ENCODE measurements at places on chromosomes 6 and 20. TPM values are rescaled to one million over a fixed set of nuclear protein-coding genes. Genes with fewer than 3 reads are reported as not detected.

DNA sequence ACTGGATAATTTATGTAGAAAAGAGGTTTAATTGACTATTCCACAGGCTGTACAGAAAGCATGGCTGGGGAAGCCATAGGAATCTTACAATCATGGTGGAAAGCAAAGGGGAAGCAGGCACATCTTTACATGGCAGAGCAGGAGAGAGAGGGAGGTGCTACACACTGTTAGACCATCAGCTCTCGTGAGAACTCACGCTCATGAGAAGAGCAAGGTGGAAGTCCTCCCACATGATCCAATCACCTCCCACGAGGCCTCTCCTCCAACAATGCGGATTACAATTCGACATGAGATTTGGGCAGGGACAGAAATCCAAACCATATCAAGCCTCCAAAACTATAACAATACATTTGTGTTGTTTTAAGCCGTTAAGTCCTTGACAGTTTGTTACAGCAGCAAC is 257.1 kb upstream of the KCNG1 start:
- DNase-seq, result no peak

DNA sequence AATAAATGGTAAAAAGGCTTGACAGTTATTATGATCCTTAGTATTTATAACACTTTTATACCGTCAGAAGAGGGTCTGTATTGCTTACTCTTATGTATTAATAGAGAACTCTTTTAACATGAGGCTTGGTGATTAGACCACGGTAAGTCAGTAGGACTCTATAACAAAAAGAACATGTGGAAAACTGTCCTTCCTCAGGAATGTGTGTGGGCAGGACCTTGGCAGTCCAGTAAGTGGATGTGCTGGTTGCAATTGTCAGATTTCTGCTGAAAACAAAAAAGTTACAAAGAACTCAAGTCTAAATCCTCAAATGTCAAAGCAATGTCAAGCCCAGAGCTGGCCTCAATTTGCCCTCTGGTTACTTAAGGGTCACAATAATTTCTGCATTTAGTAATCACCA is 81.1 kb downstream of the PLCG1 start:
- DNase-seq, result no peak

- DNase-seq, result no peak
Observed at GRCh38 chr6:25463441-25463840, 184.3 kb downstream of the CARMIL1 start.

- DNase-seq, result no peak
Observed at GRCh38 chr6:21331235-21331634, 262.3 kb upstream of the SOX4 start.

- no peak for DNase-seq
Observed at GRCh38 chr6:129099696-129100095, 216.8 kb downstream of the LAMA2 start.

DNA sequence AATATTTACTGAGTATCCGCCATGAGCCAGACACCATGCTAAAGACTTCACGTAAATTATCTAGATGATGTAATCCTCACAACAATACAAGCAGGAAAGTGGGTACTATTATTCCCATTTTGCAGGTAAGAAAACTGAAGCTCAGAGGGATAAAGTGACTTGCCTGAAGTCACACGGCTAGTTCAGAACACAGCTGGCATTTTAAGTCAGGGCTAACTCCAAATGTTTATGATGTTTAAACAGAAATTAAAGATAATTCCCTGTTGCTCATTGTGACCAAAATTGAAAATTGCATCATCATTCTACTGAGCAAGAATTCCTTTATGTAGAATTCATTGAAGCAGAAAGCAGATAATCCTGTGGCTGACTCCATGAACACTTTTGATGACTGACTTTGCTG is 71.3 kb upstream of the STXBP5 start:
- DNase-seq, result no peak

- DNase-seq, result peak; percentile 55
Observed at GRCh38 chr6:23608931-23609435, 517.0 kb upstream of the NRSN1 start.

GRCh38 chr6:140237251-140237650 is 862.8 kb upstream of the CITED2 start:
- DNase-seq, result no peak

- no peak for DNase-seq
Observed at GRCh38 chr6:170165471-170166117, 125.3 kb downstream of the DLL1 start.

GRCh38 chr20:58571693-58572427 is 56.7 kb upstream of the APCDD1L start:
- no peak for DNase-seq

GRCh38 chr6:12250383-12250770 is 39.8 kb upstream of the EDN1 start:
- no peak for DNase-seq

GRCh38 chr6:44660561-44661220 is 273.2 kb downstream of the CDC5L start:
- DNase-seq, result no peak

DNA sequence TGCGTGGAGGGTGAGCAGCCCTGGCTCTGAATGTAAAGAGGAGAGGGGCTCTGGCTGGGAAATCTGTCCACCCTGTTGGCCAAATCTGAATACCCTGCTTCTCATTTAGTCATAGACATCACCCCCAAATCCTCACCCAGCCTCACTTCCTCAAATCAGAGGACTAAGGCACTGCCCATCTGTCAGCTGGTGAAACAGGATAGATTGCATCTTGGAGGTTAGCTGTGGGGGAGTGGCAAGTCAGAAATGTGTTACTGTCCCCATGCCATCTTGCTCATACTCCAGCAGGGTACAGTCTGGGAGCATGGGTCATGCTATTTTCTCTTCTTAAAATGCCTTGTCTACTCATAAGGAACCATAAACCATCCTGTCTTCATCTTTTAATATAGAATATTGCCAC is 9.5 kb upstream of the DTNBP1 start:
- DNase-seq, result no peak

- no peak for DNase-seq
Observed at GRCh38 chr20:5863040-5863833, 87.1 kb downstream of the TRMT6 start.

GRCh38 chr6:163603395-163603794 is 188.9 kb downstream of the QKI start:
- no peak for DNase-seq

DNA sequence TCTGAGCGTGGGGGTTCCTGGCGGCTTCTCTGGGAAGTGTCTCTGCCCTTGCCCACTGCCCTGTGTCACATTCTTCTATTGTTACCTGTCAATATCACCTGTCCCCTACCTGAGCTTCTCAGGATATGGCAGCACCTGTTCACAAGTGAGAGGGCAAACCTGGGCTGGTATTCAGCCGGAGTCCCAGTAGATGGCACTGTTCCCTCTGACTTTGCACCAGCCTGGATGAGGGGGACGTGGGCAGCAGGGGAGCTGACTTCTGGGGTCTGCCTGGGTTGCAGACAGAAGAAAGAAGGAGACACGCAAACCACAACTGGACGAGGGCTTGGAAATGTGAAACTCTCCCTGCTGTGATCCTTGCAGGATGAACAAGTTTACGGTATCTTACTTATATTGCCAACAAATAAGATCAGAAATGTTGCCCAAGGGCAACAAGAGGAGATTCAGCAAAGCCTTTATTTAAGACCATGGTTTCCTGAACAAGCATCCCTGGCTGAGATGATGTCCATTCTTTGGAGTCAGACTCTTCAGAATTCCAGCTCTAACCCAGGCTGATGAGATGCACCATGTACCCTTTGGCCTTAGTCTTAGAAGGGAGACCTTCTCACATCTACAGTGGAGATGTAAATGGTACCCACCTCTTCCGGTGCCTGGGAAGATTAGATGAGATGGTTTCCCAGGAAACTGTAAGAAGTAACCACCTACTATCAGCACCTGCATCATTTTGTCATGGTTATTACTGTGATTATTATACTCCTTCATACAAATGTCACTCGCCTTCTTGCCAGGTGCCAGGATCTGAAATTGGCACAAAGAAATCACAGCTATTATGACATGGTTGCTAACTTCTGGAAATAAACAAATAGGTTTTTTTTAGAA is 400.0 kb upstream of the CDH4 start:
- no peak for DNase-seq

- no peak for DNase-seq
Observed at GRCh38 chr6:13447949-13448724, 39.3 kb downstream of the GFOD1 start.

DNA sequence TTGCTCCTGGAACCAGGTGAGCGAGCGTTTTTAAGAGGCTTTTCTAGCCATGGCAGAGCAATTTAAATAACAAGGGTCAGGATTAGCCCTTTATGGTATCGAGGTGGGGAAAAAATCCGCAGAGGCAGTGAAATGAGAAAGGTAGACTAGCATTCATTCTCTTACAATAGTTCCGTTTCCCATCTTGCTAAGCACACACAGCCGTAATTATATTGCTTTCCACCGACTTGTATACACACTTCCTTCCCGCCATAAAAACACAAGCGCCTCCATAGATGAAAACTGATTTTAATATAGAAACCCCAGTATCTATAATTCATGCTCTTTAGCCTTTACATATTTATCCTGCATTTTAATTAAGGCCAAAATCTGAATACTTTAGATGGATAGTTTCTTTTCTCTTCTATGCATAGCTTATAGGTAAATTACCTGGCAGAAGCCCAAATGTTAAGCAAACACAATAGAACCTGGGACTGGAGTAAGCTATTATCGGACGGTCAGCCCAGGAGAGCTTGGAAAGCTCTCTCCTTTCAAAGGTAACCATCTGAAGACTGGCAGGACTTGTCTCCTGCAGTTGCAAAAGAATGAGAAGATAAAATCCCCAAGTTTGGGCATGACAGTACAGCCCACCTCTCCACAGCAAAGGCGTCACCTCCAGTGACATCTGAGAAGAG is 90.9 kb upstream of the MC3R start:
- DNase-seq, result no peak

- DNase-seq, result no peak
Observed at GRCh38 chr6:93413190-93413589, 6.2 kb downstream of the EPHA7 start.

GRCh38 chr6:137341681-137342195 is 122.6 kb upstream of the IFNGR1 start:
- DNase-seq, result no peak

DNA sequence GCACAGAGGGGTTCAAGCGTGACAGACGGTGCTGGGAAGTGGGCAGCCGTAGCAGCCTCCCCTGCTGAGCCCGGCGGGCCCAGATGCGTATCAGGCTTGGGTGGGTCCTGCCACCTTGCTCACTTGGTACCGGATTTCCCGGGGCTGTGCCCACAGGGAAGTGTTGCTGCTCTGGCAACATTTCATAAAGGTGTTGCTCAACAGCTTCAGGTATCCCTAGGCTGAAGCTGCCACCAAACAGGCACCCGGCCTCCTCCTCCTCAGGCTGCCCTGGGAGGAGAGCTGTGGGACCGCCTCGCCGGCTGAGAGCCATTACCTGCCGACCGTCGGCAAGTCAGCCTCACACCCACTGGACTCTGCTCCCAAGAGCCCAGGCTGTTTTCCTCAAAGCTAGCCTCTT is 11.5 kb downstream of the PSMG4 start:
- no peak for DNase-seq

DNA sequence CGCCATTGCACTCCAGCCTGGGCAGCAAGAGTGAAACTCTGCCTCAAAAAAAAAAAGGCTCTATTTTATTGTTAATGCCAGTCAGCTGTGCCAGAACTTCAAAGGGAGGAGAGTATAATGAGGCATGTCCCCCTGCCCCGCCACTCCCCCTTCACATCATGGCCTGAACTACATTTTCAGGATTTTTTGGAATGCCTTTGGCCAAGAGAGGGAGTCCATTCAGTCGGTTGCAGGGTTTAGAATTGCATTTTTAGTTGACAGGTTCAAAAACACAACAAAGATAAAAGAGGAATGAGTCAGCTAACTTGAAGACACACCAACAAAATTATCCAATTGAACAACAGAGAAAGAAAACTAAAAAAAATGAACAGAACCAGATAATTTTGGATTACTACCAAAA is 59.1 kb downstream of the CEP43 start:
- no peak for DNase-seq

- DNase-seq, result no peak
Observed at GRCh38 chr20:47406849-47407682, 50.6 kb upstream of the ZMYND8 start.

GRCh38 chr6:84521511-84521910 is 242.9 kb downstream of the TBX18 start:
- no peak for DNase-seq

- DNase-seq, result no peak
Observed at GRCh38 chr6:37011656-37012378, 6.4 kb downstream of the FGD2 start.

- no peak for DNase-seq
Observed at GRCh38 chr6:29790626-29791025, 37.0 kb upstream of the HLA-G start.

GRCh38 chr6:17004269-17004668 is 97.6 kb upstream of the STMND1 start:
- DNase-seq, result no peak

DNA sequence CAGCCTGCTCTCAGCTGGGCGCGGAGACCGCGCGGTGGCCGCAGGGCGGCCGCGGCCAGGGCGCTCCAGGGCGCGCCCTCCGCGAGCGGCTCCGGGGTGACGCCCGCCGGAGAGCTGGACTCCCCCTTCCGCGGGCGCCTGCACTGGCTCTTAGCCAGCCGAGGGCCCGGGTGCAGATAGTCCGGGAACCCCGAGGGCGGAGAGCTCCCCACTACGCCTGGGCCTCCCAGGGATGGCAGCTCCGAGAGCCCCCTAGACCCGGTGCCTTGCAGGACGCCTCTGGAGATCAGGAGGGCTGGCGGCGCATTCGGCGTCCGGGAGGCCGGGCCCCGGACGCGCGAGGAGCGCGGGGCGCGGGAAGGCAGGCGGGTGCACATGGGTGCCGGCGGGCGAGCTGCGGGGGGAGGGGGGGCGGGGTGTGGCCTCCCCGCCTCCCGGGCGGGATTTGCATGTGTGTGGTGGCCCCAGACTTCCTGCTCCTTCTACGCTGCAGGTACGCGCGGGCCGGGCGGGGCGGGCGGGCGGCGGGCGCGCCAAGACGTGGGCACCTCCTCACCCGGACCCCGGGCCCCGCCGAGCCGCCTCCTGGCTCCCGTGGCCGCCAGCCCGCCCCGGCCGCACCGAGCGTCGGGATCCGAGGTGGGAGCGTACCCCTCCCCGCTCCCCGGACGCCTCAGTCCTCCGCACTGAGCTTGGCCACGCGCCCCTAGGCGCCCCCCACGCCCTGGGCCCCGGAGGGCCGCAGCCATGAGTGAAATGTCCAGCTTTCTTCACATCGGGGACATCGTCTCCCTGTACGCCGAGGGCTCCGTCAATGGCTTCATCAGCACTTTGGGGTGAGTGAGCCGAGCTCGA is at the start of gene ITPR3:
Gene ITPR3, plus strand, starts transcription at position 467 of the 855 bp plus-strand sequence. Its CDS starts 281 bp downstream, at position 748.
- no peak for DNase-seq

- no peak for DNase-seq
Observed at GRCh38 chr6:138817799-138818198, 21.9 kb downstream of the ECT2L start.

- no peak for DNase-seq
Observed at GRCh38 chr6:23424584-23424983, 701.4 kb upstream of the NRSN1 start.

Gene CENPQ
- 13.4 TPM for polyA plus RNA-seq

Gene FOXF2
- polyA plus RNA-seq, result 0.07 TPM

Gene PAK5
- polyA plus RNA-seq, result 0.55 TPM

Gene DAAM2
- 25.4 TPM for polyA plus RNA-seq

Gene TNF
- 0.17 TPM for polyA plus RNA-seq

Gene ZSCAN23
- 16.4 TPM for polyA plus RNA-seq

Gene ASIP
- polyA plus RNA-seq, result 0.49 TPM

Gene FABP7
- polyA plus RNA-seq, result 0.21 TPM

Gene CCM2L
- polyA plus RNA-seq, result 7.7 TPM

Gene ZNF341
- 3.2 TPM for polyA plus RNA-seq

Gene FAM209B
- 0.25 TPM for polyA plus RNA-seq
